Activated CD8-positive, alpha-beta memory T cell treated with anti-CD3 and anti-CD28 coated beads, Interleukin-2, amount 50 U/mL, for 48 hours (primary cell): ENCODE measurements at places on chromosomes 12 and 14.

DNA sequence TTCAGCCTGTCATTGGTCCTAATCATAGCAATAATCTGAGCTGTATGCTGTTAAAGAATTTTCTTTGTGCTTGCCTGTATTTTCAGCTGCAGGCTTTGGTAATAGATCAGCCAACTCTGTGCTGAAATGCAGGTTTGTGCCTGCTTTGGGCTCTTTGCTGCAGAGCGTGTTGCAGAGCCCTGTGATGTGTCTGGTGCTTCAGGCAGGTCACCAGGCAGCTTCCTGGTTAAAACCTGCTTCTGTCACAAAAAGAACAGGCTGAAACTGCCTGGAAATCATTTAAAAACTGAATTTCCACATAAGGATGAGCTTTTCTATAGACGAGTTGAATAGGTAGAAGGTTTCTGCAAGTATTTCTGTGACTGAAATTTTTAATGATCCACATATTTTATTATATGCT lies 3.1 kb downstream of the DIP2B start:
- DNase-seq = no peak

GRCh38 chr14:55805250-55805649 lies 225.2 kb downstream of the KTN1 start:
- no peak for DNase-seq

DNA sequence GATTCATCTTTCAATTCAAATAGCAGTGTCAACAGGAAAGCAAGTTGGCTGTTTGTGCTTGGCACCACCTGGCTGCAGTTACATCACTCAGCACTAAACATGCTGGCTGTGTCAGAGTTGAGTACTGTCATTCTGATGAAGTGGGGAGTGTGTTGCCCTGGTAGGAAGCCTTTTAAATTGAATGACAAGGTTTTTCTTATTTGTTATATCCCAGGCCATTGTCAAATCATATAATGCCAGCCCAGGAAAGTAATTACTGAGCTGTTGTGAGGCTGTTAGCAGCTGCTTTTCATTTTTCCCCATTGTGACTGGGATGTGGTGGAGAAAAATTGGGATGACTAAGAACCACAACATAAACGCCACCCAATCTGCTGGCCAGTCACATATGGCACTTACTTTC lies 106.5 kb upstream of the PRKD1 start:
- DNase-seq = no peak

GRCh38 chr12:54538136-54538700 lies 11.2 kb upstream of the PDE1B start:
- DNase-seq = no peak

DNA sequence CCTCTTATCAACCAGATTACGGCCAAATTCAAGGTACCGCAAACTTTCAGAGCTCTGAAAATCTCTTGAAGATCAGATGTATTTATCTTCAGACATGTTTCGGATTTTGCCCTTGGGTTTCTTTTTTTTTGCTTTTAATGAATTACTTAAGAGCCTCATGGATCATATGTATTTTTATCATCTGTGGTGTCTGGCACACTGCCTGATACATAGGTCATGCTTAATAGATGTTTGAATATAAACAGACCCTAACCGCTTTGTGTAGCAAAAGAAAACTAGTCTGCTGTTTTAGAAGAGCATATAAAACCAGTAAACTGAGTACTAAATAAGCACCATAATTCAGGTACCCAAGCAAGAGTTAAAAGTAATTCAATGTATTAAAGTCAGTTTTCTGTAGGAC lies 20.1 kb upstream of the TBK1 start:
- DNase-seq = no peak

DNA sequence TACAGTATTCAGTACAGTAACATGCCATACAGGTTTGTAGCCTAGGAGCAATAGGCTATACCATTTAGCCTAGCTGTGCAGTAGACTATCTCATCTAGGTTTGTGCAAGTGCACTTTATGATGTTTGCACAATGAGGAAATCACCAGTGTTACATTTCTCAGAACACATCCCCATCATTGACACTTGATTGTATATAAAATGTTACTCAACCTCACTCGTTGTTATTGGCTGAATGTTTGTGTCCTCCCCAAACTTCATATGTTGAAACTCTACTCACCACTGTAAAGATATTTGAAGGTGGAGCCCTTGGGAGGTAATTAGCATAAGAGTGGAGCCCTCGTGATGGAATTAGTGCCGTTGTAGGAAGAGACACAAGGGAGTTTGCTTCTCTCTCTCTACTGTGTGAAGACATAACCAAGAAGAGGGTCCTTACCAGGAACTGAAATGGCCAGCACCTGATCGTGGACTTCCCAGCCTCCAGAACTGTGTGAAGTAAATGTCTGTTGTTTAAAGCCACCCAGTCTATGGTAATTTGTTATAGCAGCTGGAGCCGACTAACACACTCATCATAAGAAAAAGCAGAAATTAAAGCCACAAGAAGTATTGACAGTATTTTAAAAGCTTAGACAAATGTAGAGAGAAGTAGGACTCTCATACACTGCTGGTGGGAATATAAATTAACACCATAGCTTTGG lies 3.2 kb upstream of the MED13L start:
- no peak for DNase-seq

DNA sequence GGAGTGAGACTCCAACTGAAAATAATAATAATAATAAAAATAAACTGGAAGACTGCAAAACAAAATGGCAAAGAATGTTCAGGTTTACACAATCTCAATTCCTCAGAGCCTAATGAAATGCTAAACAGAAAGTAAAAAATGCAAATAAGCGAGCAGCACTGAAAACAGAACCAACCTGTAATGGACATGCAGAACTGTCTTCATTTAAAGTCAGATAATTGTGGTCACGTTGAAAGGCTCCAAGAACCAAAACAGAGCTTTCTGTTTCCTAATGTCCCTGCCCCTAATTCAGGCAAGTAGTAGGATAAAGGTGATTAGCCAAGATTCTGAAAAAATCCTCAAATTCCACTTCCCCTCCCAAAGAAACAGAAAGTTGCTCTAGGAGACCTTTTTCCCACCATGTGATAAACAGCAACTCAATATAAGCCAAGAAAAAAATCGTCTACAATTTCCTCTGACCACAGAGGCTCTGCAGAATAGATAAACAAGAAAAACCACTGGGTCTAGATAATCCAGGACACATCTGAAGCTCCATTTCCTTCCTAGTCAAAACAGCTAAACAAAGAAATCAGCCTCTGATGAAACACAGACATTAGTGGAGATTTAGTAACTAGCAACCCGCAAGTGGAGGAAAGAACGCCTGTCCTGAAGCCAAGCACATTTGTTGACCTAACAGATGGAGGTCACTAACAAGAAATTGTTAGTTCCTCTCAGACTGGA lies 3.0 kb downstream of the MIS18BP1 start:
- no peak for DNase-seq

DNA sequence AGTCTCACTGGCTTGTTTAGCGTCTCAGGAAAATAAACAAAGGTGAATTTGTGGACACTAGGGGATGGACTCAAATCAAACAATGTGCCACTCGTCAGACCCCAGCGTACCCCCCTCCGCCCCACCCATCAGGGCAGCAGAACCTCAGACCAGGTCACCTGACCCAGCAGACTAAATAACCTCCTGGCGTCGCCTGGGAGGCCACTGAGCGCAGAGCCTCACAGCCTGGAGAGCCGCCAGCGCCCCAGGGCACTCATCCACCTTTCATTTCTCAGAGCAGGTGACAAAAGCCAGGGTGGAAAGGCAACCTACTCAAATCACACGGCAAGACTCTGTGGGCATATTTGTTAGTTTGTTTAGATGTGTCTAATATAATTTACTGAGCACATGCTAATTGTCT lies 100.9 kb downstream of the DICER1 start:
- DNase-seq = no peak

GRCh38 chr12:120584343-120585149 lies 3.3 kb upstream of the POP5 start:
- peak; percentile 74 for DNase-seq

DNA sequence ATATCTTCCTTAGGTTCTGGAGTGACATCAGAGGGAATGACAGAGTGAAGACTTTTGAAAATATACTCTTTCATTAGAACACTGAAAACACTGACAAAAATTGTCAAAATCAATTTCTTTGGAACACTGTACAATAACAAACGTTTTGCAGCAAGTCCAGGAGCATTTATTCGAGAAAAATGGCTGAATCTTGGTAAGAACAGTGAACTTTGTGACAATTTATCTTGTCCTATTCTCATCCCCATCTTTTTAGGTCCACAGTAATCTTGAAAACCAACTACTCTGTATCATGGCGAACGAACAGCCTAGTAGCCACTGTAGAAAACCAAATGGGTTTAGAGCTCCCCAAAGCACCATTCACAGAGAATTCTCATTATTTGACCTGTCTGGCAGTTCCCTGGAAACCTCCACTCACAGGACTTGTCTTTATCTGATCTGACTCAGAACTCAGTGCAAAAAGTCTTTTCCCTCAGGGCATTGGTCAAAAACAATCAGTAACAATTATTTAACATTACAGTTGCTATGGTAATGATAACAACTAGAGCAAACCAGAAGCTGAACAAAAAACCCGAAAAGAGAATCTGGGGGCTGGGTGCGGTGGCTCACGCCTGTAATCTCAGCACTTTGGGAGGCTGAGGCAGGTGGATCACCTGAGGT lies 20.3 kb upstream of the PPP2R5E start:
- no peak for DNase-seq

- DNase-seq = no peak
These were observed 12.6 kb upstream of the TDRD9 start for GRCh38 chr14:103915616-103916015.

- no peak for DNase-seq
These were observed 253.6 kb downstream of the ZFP36L1 start for GRCh38 chr14:68539241-68539737.

GRCh38 chr14:103016594-103016993 lies 40.8 kb downstream of the CDC42BPB start:
- DNase-seq = no peak

DNA sequence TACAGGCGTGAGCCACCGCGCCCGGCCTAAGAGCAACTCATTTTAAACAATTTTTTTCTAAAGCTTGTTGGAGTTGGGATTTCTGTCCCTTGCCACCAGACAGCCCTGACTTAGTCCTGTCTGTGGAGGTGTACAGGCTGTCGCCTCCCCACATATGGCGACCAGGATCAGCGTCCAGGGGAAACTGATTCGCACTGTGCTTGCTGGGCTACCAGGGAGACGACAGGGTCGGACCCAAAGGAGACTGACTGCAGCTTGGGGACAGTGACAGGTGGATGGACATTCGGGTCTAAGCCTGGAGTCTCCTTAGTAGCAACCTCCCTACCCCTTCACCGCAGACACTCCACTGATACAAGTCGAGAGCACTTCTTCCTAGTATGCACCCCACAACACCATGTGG lies 40.3 kb downstream of the TRAFD1 start:
- no peak for DNase-seq

- peak; percentile 74 for DNase-seq
These were observed 7.3 kb upstream of the BATF start for GRCh38 chr14:75514673-75515628.

GRCh38 chr14:51059032-51059431 lies 35.9 kb downstream of the TRIM9 start:
- DNase-seq = no peak

DNA sequence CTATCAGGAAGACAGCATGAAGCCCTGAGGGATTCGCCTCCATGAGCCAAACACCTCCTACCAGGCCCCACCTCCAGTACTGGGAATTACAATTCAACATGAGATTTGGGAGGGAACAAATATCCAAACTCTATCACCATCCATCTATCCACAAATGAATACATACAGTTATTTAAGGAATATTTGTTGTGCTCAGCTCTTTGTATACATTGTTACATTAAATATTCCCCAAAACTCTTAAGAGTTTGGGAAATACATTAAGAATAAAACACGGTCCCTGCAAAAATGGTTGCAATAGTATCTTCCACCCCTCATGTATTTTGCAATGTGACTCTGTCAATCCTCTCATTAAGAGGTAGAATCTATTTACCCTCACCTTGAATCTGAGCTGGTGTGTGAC lies 109.8 kb upstream of the PLXNC1 start:
- no peak for DNase-seq

DNA sequence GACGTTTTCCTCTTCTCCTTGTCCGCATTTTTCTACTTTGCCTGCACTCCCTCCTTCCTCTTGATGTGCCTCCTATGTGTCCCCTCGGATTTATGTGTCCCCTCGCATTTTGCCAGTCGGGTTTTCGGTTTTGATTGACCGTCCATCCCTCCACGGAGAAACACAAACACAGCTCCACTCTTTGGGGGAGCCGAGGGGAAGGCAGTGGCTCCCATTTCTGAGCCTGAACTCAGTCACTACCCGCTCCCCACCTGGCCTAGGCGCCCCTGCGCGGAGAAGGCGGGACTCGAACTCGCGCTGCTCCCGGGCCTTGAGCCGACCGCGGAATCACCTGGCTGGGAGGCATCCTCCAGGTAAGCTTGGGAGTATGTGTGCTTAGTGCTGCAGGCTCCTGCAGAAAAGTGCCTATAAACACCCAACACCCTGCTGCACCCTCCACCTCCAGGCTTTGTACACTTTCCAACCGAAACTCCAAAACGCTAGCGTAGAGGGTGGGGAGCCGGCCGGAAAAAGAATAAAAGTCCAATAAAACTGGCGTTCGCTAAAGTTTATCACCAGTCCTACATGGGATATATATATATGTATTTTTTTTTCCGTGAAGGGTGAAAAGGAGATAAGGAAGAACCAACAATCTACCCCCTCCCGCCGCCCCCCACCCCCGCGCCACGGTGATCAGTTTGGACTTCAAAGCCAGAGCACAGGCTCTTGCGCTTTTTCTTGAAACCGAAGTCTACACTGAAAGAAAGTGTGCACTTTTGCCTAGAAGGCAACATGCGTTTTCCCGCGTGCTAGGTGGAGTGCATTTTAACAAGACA lies 3.3 kb upstream of the CCND2 start:
- DNase-seq = peak; percentile 86

- DNase-seq = no peak
These were observed 152.1 kb upstream of the GSC start for GRCh38 chr14:94921882-94922585.

DNA sequence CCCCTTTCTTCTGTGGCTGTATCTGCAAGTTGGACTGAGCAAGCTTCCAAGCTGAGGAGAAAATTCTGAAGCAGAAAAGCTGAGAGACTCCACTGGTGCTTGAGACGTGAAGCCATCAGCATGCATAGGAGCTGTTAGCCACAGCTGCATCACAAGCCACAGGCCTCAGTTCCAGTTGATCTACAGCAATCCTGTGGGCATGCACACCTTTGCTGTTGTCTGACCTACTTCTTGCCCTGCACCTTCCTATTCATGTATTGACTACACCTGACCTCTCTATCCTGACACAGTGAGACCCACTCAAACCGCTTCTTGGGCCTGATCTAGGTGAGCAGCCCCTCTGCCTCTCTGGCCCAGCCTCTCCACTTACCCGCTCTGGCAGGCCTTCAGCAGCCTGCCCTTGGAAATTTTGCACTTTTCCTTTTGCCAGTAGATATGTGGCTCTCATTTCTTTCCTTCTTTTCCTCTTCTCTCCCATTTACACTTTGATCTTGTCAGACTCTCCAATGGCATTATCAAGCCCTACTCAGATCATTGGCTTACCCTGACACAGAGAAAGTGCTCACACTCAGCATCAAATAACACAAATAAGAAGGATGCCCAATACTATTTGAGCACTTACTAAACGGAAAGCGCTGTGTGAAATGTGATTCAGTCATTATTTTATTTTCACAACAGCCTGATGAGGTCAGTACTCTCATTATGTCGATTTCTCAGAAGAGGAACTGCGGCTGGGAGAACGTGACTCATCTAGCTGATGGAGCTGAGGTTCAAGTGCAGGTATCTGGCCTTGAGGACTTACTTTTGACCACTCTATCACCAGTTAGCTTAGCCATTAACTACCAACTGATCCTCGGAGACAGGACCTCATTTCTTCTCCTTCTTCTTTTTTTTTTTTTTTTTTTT lies 21.9 kb upstream of the PTGR2 start:
- no peak for DNase-seq
